ENCODE measurements at places on chromosomes 1 and 21. TPM values are rescaled to one million over a fixed set of nuclear protein-coding genes. Genes with fewer than 3 reads are reported as not detected.

GRCh38 chr1:202058001-202058908 is 47.9 kb downstream of the ELF3 start:
- peak; percentile 55 for DNase-seq

GRCh38 chr1:54280651-54281050 is 80.7 kb downstream of the MRPL37 start:
- DNase-seq = peak; percentile 94

- DNase-seq = peak; percentile 87
Measured at GRCh38 chr1:53134961-53135734, 7.3 kb downstream of the SLC1A7 start.

GRCh38 chr1:183778568-183779433 is 26.1 kb upstream of the RGL1 start:
- DNase-seq = no peak

Gene AK5
- total RNA-seq = 21.6 TPM

- DNase-seq = peak; percentile 88
Measured at GRCh38 chr1:41418857-41419583, 57.8 kb downstream of the FOXO6 start.

DNA sequence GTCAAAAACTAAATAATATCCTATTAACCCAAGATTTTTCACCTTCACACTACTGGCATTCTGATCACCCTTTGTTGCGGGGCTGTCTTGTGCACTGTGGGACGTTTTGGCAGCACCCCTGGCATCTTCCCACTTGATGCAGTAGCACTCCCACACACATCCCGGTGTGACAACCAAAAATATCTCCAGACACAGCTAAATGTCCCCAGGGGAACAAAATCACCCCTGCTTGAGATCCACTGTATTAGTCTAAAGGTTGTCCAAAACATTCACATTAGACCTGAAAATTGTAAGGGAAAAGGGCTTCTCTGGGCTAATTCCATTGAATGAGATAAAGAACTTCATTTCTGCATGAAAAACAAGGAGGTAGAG is 37.8 kb downstream of the PLEKHO1 start:
- no peak for DNase-seq

DNA sequence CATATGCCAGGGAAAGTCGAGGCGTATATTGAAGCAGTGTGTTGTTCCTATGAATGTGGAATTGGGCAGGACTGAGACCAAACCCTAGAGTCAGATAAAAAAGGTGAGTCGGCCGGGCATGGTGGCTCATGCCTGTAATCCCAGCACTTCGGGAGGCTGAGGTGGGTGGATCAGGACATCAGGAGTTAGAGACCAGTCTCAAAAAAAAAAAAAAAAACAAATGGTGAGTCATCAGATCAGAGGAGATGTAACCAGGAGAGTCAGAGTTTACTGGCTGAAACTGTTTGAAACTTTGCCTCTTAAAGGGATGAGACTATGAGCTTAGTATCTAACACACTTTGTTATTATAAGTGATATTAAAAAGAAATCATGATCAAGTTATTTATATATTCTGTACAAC is 26.4 kb upstream of the SYCP1 start:
- DNase-seq = peak; percentile 15

DNA sequence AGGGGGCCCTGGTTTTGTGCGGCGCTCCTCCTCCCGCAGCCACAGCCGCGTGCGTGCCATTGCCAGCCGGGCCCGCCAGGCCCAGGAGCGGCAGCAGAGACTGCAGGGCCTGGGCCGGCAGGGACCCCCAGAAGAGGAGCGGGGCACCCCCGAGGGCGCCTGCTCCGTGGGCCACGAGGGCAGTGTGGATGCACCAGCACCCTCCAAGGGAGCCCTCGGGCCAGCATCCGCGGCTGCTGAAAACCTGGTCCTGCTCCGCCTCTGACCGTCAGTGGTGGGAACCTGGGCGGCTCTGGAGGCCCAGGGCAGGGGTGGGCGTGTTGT is 21.5 kb downstream of the PANK4 start:
- no peak for DNase-seq

GRCh38 chr1:52190500-52191252 is 48.8 kb downstream of the ZFYVE9 start:
- DNase-seq = peak; percentile 38

Gene ATP5PB
- 162 TPM for total RNA-seq

Gene ATP8B2
- total RNA-seq = 177 TPM

Gene MIXL1
- total RNA-seq = not detected

DNA sequence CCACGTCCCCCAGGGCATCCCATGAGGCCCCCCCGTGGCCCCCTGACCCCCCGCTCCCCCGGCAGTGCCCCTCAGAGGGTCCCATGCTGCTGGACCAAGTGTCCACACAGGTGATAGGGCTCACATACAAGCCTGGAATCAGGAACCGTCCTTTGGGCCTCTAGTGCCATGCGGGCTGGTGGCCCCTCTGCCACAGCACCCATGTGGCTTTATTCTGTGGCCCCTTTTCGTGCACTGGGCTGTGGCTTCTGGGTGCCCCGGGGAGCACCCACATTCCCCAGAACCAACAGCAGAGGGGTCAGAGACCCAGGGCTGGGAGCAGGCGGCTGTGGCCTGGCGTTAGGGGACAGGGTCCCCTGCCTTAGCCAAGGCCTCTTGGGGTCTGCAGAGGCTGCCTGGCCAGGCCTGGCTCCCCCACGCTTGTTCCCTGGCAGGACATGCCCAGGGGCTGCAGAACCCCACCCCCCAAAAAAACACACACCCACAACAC is 31.7 kb downstream of the SLC19A1 start:
- no peak for DNase-seq

Gene IL10
- total RNA-seq = not detected

Gene GNAT2
- under 0.01 TPM for total RNA-seq

DNA sequence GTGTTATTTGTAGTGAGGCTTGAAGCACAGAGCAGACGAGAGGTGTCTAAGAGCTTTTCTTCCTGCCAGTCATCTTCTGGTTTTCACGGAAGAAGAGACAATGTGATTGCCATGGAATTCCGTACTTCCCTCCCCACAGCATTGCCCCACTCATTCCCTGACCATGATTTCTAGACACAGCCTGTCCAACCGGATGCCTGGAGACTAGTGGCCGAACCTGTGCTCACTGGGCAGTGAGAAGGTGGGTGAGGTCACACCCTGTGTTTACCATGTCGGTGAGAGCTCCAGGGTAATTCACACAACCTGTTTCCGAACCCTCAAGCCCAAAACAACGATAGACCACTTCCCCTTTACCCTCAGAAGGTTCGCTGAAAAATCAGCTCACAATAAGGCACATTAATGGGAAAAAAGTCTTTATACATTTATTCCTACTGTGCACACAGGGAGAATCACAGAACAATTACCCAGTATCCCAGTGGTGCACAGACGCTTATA is 271.9 kb upstream of the FMN2 start:
- no peak for DNase-seq

DNA sequence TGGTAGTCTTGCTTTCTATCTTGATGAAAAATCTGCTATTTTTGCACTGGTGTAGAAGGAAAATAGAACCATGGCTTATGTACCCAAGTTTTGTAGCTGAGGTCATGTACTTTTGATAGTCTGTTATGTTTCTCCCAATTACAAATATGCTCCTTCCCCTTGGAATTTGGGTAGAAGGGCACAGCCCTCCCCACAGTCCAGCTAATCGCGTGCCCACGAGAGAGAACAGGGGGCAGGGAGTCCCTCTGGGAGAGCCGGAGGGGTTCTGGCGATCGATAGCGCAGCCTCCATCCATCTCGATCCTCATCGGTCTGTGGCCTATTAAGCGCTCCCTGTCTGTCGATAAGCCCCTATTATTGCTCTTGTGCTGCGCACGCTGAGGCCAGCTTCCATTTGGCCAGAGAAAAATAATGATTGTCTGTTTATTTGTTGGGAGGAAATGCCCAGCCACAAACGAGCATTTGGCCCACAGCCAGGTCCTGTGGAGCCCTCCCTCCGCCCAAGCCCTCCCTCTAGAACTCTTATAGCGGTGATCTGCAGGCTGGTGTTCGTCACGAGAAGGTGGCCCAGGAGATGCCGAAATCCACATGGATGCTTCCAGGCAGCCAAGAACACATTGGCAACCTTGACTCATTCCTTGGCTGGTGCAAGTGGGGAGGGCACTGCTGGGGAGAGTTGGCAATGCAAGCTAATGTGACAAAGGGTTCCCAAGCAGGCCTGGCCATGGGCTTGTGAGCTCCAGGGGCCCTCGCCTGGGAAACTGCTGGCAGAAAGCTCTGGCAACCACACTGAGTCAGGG is 134.7 kb upstream of the TNR start:
- no peak for DNase-seq

GRCh38 chr1:53575955-53576320 is 116.7 kb downstream of the DMRTB1 start:
- DNase-seq = no peak

GRCh38 chr1:36737767-36738166 is 255.1 kb upstream of the CSF3R start:
- DNase-seq = no peak

DNA sequence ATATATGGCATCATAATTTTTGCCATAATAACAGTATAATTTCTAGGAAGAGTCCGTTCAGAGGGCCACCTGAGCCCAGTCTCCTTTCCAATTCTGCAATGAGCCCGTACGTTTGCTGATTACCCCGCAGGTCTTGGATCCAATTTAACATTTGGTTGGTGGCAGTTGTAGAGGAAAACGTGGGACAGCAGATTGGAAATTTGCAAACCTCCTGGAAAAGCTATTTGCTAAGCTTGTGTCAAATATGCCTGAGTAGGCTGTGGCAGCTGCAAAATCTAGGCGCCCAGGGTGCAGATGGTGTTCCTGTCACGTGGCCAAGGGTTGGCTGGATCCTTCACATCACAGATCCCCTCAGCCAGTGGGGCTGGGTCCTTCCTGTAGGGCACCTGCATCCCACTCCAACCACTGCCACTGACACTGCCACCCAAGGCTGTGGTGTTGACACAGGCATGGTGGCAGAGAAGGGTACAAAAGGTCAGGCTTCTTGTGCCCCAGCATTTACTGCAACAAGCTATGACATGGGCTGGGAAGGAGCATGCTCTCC is 174.8 kb upstream of the SYT6 start:
- no peak for DNase-seq

Gene SLAMF1
- total RNA-seq = not detected

Gene OR6N1
- not detected for total RNA-seq

GRCh38 chr1:209707308-209707707 is 2.7 kb downstream of the HSD11B1 start:
- no peak for DNase-seq

- DNase-seq = no peak
Measured at GRCh38 chr21:26210614-26211013, 40.0 kb upstream of the APP start.

DNA sequence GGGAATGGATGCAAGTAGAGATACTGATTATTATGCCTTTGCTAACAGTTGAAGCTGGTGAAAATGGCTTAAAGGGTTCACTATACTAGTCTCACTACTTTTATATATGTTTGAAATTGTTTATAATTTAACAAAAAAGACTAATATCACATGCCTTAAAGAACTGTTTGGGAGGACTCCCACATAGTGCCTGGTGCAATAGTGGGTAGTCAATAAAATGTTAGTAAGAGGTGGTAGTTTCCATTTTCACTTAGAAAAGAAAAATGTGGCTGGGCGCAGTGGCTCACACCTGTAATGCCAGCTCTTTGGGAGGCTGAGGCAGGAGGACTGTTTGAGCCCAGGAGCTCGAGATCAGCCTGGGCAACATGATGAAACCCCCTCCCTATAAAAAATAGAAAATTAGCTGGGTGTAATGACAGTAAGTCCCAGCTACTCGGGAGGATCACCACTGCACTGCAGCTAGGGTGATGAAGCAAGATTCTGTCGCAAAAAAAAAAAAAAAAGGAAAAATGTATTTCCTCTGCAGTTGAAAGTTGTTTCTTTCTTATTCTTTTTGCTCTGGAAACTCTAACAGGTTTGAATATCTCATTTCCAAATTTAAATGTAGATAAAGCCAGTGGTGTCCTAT is 24.5 kb downstream of the C21orf91 start:
- no peak for DNase-seq

DNA sequence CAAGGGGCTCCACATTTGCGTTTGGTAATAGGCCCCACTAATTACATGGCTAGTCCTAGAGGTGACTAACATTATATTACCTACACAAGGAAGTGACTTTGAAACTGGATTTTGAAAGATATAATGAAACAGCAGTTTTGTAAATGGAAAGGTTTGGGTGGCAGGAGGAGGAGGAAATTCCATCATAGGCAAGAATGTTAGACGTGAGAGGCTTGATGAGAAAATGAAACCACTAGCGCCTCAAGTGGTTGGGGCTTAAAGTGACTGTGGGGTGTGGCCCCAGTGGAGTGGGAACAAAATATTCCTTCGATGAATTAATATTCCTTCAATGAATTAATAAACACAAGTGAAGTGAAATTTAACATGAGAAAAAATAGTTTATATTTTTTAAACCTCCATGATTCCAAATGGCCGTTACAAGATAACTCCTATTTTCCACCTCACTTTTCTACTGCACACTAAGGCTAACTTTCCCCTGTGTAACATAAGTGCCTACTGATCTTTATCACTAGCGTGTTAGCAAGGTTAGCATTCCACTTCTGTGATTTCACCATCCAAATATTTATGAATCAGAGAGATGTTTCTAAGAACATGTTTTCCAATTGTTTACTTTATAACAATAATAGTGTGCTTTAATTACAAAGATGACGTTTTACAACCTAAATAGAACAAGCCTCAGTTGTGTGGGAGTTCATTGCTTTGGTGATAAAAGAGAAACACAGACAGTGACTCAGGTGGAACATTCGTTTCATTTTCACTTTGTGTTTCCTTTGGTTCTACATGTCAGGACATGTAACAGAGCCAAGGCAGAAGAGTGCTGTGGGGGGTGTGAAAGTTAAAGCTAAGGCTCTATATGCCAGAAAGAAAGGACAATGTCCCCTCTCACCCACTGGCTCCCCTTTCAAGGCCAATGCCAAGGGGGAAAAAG is 12.5 kb upstream of the ATF3 start:
- DNase-seq = peak; percentile 96

GRCh38 chr1:27607239-27607804 is 3.4 kb upstream of the AHDC1 start:
- DNase-seq = no peak

GRCh38 chr21:46564391-46564790 is 40.5 kb downstream of the S100B start:
- DNase-seq = no peak

GRCh38 chr1:181044449-181044966 is 10.7 kb downstream of the MR1 start:
- no peak for DNase-seq

Gene GREM2
- total RNA-seq = 4.9 TPM

Gene FRRS1
- 27.0 TPM for total RNA-seq

- DNase-seq = no peak
Measured at GRCh38 chr21:20023193-20023592, 975.0 kb upstream of the NCAM2 start.

DNA sequence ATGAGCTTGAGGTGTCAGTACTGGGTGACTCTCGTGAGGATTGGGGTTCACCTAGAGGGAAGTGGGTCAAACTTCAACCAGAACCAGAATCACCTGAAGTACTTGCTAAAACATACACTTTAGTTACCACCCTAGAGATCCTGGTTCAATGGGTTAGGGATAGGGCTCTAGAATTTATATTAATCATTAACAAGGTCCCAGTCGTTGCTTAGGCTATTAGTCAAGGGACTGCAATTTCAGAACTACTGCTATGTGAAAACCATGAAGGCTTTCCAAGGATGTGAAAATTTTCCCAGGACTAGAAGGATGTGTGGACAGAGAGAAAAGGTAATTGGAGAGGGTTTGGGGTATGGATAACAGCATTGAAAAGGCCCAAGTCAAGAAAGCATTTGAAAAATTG is 162.6 kb downstream of the GRIK1 start:
- DNase-seq = no peak

- DNase-seq = peak; percentile 41
Measured at GRCh38 chr1:175822580-175822979, 79.2 kb upstream of the TNR start.

All from fibroblast of lung (primary cell).